ENCODE measurements at places on chromosomes 11 and 22. TPM values are rescaled to one million over a fixed set of nuclear protein-coding genes. Genes with fewer than 3 reads are reported as not detected.
A peak's percentile ranks its signal among the peaks of the same experiment; 100 is the strongest.

DNA sequence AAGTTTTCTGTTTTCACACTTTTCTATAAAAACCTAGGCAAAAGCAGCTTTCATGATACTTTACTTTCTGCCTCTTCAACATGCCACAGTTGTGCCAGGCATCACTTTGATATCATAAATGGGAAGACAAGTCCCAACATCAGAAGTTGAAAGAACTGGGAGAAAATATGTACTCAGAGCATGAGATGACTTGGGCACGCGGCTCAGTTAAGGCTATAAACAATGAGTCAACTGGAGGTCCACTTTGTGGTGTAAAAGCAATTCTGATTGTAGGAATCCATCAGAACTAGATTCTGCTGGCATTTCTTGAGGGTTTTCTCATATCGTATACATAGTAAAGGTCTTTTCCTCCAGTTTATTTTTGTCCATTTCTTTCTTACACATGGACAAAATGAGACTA lies 109.7 kb upstream of the USP47 start:
- H3K4me1 ChIP-seq: no peaks in the 10 kb centered on the region
- DNase-seq: no peak
- H3K27ac ChIP-seq: no peak overlapping the region
- no peak overlapping the region for H3K4me3 ChIP-seq
- no peaks in the 10 kb centered on the region for H3K27me3 ChIP-seq

GRCh38 chr11:78798663-78799062 lies 224.0 kb upstream of the NARS2 start:
- H3K4me1 ChIP-seq: peaks cover 14% of the 10 kb centered on the region
- no peak overlapping the region for H3K4me3 ChIP-seq
- H3K36me3 ChIP-seq: peaks cover 3% of the 10 kb centered on the region
- H3K27ac ChIP-seq: no peak overlapping the region
- peak; percentile 84 for DNase-seq
- H3K27me3 ChIP-seq: no peaks in the 10 kb centered on the region

DNA sequence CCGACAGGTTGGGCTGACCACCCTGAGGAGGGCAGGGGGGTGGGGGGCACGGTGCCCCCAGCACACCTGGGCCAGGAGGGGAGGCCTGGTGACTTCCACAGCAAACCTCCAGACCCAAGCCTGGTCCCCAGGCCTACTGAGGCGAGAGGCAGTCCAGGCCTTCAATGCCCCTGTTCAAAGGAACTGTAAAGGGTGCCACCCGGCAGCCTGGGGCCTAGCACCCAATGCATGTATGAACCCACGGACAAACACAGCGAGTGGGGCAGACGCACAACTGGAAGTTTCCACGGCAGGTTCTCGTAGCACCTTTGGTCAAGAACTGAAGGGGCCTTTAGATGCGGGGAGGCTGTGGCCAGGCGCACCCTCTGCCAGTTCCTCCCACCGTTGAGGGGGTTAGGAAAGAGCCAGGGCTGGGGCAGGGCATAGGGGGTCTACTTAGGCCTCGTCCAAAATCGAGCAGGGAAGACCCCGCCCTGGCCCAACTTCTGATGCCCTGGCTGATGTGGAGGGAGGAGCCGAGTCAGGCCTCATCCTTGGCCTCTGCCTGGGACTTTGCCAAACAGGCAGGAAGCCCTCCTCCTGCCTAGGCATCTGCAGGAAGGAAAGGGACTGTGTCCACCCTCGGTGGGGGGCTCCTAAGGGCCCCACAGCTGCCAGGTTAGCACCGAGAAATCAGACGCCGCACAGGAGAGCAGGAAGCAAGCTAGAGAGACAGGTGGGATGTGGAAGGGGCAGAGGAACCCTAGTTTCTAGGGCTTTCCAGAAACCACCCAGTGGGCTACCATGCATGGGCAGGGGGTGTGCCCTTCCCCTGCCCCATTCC lies 6.6 kb downstream of the CBX6 start:
- H3K27ac ChIP-seq: no peak overlapping the region
- H3K36me3 ChIP-seq: peaks cover 50% of the 10 kb centered on the region
- H3K27me3 ChIP-seq: peaks cover 7% of the 10 kb centered on the region
- DNase-seq: no peak

GRCh38 chr11:77446911-77447629 lies 26.8 kb downstream of the PAK1 start:
- no peaks in the 10 kb centered on the region for H3K36me3 ChIP-seq
- no peak for DNase-seq
- H3K27ac ChIP-seq: no peak overlapping the region
- no peaks in the 10 kb centered on the region for H3K4me1 ChIP-seq
- no peak overlapping the region for H3K4me3 ChIP-seq
- no peaks in the 10 kb centered on the region for H3K27me3 ChIP-seq

DNA sequence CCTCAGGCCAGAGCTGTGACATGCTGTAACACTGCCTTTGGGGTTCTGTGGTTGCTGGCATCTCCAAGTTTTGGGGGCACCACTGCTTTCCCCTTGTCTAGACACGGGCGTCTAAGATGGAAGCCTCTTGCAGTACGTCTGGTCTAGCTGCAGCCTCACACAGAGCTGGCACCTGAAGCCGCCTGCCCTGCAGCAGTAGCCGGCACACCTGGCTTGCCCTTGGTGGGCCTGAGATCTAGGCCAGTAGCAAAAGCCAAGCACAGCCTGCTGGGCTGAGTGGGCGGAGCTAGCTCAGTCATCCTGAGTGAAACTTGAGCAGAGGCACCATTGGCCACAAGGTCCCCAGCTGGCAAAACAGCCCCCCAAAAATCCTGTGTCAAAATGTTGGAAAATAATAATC lies 154.2 kb downstream of the DLG2 start:
- no peaks in the 10 kb centered on the region for H3K4me1 ChIP-seq
- DNase-seq: no peak
- H3K36me3 ChIP-seq: no peaks in the 10 kb centered on the region
- H3K27me3 ChIP-seq: no peaks in the 10 kb centered on the region
- no peak overlapping the region for H3K27ac ChIP-seq

DNA sequence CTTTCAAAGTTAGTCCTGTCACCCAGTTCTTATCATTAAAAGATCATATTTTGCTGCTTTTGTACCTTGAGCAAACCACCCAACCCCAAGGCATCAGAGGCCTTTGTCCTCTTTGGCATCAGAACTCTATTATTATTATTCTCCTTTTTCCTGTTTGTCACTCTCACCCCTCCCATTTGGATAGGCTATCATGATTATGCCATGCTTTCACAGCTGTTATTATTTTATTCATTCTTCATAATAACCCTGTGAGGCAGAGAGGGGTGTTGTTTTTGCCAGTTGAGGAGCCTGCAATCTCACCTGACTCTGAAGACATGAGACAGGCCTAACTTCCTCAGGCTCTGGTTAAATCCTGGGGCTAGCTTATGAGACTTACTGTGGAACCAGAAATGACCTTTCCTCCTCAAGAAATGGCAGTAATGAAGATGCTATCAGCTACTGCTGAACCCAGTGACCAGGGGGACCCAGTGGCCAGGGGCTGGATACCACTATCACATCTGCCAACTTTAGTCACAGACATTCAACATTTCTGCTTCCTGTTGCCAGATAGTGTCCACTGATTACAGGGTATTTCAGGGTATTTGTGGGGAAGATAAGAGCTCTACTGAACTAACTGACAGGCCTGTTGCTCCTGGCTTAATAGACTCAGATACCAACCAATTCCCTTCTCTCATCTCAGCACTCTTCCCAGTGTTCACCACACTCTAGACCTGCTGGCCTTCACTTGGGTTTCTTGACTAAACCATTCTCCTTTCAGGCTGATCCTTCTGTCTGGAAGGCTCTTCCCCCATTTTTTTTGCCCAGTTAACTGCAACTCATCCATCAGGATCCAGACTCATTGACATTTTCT lies 11.8 kb upstream of the SWAP70 start:
- no peak overlapping the region for H3K27ac ChIP-seq
- no peaks in the 10 kb centered on the region for H3K36me3 ChIP-seq
- no peak for DNase-seq
- no peak overlapping the region for H3K4me3 ChIP-seq
- H3K4me1 ChIP-seq: no peaks in the 10 kb centered on the region
- H3K27me3 ChIP-seq: no peaks in the 10 kb centered on the region

DNA sequence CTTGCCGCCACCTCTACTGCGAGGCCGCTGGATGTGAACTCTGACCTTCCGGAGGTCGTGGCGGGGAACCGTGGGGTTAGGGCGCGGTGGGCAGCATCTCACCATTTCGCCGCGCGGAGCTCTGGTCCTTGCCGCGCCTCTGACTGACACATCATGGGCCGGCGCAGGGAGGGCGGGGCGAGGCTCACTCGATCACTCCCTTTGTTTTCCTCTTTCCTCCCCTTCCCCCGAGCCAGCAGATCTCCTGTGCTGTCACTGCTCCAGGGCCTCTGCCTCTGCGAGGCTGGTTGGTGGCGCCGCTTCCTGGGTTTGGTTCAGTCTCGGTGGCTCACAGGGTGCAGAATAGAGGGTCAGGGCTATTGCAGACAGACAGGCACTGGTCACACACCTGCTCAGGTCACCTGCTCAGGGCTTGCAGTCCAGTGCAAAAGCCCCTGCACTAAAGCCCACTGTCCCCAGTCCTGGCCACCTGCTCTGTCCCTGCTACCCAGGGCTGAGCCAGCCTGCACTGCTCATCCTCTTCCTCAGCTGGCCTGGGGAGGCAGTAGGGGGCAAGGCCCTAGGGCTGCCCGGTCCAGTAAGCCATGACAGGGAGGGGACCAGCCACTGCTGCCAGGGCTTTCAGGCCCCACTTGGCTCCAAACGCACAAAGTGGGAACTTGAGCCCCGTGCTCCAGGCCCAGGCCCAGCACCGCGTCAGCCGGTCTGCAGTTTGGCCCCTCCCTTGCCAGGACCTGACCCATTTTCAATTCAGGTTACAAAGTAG lies 36.2 kb downstream of the PISD start:
- DNase-seq: peak; percentile 62
- no peaks in the 10 kb centered on the region for H3K27me3 ChIP-seq
- peaks cover 41% of the 10 kb centered on the region for H3K4me1 ChIP-seq
- no peak overlapping the region for H3K4me3 ChIP-seq
- peaks cover 37% of the 10 kb centered on the region for H3K36me3 ChIP-seq
- peak overlapping the region; percentile 78 for H3K27ac ChIP-seq

GRCh38 chr11:6249770-6250555 lies 9.7 kb upstream of the CCKBR start:
- H3K27ac ChIP-seq: no peak overlapping the region
- DNase-seq: no peak
- no peaks in the 10 kb centered on the region for H3K36me3 ChIP-seq
- H3K27me3 ChIP-seq: no peaks in the 10 kb centered on the region
- H3K4me1 ChIP-seq: no peaks in the 10 kb centered on the region

DNA sequence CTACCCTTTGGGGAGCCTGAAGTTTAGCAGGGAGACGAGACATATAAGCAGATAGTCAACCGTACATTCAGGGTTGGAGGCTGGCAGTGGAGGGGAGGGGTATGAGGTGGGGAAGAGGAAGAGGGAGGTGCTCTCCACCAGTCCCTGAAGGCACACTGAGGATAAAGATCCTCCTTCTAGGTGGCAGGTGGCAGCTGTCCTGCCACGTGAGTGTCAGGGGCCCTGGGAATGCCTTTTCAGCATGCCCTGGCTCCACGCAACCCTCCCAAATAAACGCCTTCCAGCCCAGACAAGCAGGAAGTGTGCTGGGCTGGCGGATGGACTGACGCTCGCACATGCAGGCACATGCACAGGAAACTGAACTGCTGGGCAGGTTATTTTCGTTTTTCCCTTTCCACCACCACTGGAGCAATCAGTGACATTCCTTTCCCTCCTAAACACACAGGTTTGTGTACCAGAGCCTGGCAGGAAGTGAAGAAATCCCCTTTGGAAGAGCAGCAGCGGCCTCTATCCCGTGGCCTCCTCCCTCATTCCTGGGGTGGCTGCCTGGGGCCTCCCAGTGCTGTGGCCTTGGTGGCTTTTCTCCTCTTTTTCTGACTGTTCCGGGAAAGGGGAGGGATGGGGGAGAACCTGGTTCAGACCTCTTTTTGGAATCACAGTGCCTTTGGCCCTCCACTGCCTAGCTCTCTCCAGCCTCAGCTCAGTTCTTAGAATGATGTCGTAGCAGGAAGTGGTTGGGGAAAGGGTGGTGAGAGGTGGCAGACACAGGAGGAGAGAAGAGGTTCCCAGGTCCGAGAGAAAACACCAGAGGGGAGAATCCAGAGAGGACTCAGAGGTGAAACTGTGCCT lies 157.0 kb upstream of the TIMP3 start:
- no peak overlapping the region for H3K4me3 ChIP-seq
- H3K36me3 ChIP-seq: no peaks in the 10 kb centered on the region
- peaks cover 10% of the 10 kb centered on the region for H3K4me1 ChIP-seq
- H3K27me3 ChIP-seq: no peaks in the 10 kb centered on the region

DNA sequence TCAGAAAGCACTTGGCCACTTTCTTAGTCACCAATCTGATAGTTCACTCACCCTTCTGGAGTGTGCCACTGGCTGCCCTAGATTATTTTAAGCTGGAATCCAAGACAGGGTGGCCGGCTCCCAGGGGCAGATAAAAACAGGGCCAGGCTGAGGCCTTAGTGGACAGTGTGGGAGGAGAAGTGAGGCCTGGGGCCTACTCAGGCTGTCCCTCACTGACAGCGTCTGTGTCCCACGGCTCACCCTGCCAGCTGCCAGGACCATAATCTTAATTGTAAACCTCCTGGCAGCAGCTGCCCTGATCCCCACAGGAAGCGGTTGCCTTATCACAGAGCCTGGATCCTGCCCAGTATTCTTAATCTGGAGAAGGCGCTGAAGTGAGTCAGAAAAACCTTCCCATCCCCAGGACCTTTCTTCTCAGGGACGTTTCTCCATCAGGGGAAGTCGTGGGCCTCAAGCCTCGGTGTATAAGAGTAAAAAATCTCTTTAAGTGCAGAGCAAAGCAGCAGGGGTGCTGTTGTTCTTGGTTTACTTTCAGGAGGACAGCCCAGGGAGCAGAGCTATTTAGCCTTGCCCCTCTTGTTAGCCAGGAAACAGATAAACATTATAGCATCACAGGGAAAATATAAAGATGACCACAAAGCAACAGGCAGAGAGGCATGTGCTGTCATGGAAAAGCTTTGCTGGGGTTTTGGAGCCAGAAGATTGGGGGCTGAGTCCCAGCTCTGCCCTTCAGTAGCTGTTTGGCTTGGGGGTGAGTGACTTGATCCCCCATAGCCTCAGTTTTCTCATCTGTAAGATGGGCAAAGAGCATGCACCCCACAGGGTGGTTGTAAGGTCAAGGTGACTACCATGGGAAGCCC lies 39.6 kb downstream of the TSPAN18 start:
- no peak overlapping the region for H3K4me3 ChIP-seq
- peak; percentile 77 for DNase-seq
- peak overlapping the region; percentile 74 for H3K27ac ChIP-seq
- H3K27me3 ChIP-seq: no peaks in the 10 kb centered on the region
- H3K4me1 ChIP-seq: peaks cover 30% of the 10 kb centered on the region
- peaks cover 12% of the 10 kb centered on the region for H3K36me3 ChIP-seq

DNA sequence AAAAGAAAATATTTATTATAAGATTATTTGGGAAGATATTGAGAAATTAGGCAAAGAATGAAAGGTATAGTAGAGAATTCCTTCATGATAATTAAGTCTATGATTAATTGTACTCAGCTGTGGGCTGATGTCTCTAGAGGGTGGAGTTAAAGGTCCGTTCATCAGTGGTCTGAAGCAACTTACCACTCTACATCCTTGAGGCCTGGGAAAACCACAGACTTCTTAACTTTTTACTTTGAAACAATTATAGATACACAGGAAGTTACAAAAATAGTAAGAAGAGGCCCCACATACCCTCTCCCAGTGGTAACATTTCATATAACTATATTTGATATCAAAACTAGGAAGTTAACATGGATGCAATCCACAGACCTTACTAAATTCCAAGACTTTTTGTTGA lies 167.0 kb upstream of the NECTIN1 start:
- no peak overlapping the region for H3K4me3 ChIP-seq
- no peaks in the 10 kb centered on the region for H3K36me3 ChIP-seq
- peaks cover 13% of the 10 kb centered on the region for H3K4me1 ChIP-seq

Gene GSTT2B
- total RNA-seq: 4.5 TPM
